ENCODE measurements at places on chromosomes 5 and 9.

GRCh38 chr9:38009035-38009501 is 60.0 kb downstream of the SHB start:
- no peak for DNase-seq

DNA sequence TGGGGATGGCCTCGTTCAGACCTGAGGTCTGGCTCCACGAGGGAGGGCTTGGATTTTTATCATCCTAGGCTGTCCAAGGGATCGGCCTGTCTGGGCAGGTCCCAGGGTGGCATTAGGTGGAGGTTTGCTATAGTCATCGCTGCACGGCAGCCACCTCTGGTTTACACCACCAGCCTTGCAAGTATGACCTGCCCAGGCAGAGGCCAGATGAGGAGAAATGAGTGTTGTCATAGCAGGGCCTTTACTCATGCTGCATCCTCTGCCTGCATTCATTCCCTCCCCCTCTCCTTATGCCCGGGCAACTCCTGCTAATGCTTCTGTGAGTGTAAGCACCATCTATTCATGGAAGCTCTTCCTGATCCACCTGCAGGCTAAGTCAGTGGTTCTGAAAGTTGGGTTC is 15.3 kb upstream of the NDST1 start:
- DNase-seq: no peak

DNA sequence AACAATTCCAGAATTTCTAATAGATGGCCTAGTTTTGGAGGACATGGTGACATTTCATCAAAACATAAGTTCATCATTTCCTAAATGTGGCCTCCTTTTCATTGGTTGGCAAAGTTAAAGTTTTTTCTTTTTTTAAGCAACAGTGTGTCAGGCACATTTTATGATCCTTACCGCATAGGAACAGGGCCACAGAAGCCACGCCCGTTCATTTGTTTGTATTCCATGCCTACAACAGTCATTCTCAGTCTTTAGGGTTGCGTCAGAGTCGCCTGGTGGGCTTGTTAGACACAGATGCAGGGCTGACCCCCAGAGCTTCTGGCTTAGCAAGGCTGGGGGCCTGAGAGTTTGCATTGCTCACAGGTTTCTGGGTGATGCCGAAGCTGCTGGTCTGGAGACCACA is 130.2 kb downstream of the HSD17B3 start:
- DNase-seq: no peak

DNA sequence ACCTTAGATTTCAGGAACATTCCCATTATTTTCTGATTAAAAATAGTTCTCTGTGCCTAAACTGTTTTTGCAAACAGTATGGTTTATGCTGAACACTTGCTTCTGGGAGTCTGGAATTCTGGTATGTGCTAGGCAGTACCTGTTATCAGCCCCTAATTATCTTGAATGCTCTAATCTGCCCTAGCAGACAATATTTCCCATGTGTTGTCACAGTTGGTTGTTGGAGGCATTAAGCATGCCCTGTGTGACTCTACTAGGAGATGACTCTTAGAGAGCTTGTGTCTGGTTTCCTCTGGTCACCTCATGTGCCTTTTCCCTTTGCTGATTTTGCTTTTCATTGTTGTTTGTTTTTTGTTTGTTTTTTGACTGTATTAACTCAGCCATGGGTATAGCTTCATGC is 36.6 kb downstream of the UHRF2 start:
- no peak for DNase-seq

- no peak for DNase-seq
Measured at GRCh38 chr5:73682176-73682575, 56.2 kb downstream of the ARHGEF28 start.

DNA sequence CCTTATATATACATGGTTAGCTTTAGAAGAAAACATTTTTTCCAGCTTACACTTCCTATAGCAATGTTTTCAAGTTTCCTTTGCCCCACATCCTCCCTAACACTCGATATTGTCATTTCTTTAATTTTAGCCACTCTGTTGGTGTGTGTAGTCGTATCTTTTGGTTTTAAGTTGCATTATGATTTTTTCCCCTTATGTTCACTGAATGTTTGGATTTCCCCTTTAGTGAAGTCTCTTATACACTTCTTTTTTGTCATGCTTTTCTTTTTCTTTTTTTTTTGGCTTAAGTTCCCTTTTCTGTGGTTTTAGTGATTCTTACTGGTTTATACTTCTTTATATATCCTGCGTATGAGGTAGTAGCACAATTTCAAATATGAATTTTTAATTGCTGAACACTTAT is 58.8 kb downstream of the KDM4C start:
- DNase-seq: no peak

GRCh38 chr5:79329453-79329852 is 93.5 kb downstream of the JMY start:
- no peak for DNase-seq

- DNase-seq: no peak
Measured at GRCh38 chr5:95148453-95148852, 136.4 kb downstream of the MCTP1 start.

GRCh38 chr5:64811050-64811640 is 42.4 kb downstream of the CWC27 start:
- no peak for DNase-seq

- DNase-seq: no peak
Measured at GRCh38 chr5:19690978-19691377, 297.0 kb downstream of the CDH18 start.

DNA sequence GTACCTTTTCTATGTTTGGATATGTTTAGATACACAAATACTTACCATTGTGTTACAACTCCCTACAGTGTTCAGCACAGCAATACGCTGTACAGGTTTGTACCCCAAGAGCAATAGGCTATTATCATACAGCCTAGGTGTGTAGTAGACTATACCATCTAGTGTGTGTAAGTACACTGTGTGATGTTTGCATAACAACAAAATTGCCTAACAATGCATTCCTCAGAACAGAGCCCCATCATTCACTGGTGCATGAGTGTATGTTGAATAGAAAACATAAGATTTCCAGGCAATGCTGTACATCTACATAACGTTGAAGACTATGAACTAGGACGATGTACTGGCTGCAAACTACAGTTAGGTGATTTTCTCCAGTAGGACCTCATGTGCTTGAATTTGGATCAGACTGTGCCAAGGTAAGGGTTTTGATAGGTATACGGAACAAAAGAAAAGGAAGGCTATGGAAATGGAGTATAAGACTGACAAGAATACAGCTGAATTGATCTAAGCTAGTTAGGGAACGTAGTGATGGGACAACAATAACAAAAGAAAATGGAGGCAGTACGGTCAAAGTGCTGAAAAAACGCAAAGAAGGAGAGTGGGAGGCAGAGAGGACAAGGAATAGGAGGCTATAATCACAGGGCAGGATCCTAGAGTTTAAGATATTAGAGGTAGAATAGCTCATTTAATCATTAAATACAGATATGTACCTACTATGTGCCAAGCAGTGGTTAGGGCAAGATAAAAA is 46.9 kb downstream of the FNIP1 start:
- DNase-seq: no peak

GRCh38 chr9:134548618-134549017 is 93.0 kb upstream of the COL5A1 start:
- DNase-seq: no peak

- no peak for DNase-seq
Measured at GRCh38 chr5:1726956-1727355, 72.7 kb downstream of the MRPL36 start.

- DNase-seq: no peak
Measured at GRCh38 chr9:71249729-71250317, 128.4 kb upstream of the TRPM3 start.

DNA sequence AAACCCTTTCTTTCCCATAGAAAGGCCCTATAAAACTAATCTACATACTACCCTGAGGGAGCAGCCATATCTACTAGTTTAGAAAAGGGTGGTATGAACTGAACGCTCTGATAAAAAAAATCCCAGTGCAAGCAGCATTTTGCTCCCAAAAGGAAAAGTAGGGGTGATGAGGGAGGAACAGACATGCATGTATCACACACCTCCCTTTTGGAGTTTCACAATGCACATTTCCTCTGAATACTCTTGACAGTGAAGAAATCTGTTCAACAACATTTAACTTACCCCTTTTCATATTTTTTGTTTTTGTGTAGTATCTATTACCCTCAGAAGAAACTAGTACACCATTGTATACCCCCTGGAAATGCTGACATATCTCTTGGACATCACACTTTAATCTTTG is 411.4 kb downstream of the MAT2B start:
- no peak for DNase-seq

DNA sequence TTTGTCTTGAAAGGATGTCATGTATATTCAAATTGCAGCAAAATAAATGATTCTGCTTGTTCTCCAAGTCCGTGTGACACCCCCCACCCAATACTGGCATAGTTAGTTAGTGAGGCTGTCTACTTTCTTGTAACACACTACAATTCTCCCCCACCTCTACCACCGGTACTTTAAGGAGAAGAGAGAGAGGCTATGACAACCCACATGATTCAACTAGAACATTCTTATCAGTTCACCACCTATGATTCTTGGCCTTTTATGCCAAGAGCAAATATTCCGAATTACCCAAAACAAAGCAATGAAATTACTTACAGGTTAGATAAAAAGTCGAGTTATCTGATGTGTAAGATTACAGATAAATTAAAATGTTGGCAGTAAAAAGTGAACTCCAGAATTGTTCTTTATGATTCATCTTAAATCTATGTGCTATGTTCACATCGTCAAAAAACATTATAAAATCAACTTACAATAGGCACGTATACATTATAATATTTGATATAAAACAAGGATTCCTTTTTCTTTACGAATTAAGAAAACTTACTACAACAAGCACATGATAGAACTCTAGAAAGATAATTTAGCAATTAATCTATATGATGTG is 14.4 kb downstream of the MEF2C start:
- no peak for DNase-seq

DNA sequence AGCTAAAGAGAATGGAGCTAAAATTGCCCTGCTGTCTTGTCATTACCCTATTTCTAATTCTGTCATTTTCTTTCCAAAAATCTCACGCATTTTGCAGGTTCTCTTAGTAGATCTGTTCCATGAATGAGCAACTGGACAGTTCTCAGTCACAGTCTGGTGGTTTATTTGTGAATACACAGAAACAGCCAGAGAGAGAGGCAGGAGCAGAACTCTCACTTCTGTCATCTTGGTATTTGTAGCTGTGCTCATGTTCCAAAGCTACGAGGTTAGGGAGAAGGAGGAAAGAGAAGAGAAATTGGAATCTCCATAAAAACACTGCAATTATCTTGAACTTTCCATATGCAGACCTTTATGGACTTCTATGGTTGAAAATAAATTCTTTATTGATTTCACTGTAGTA is 118.0 kb upstream of the OR13F1 start:
- DNase-seq: no peak

- DNase-seq: no peak
Measured at GRCh38 chr9:101579711-101580545, 14.8 kb downstream of the PPP3R2 start.

- DNase-seq: no peak
Measured at GRCh38 chr5:110007101-110007500, 317.4 kb downstream of the MAN2A1 start.

DNA sequence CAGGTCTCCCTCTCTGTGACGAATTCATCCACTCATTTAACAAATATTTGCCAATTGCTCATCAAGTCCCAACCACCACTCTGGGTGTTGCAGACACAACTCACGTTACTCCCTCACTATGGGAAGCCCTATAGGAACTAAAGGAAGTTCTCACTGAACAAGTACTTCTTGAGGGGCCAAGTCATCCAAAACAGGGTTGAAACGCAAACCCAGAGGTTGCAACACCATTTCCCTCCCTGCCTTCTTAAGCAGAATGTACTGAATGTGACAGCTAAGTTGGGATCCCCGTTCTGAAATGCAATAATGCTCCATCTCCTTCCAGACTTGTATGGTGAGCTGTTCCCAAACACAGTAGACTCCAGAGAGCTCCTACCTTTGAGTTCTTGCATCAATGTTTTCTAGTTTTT is 34.3 kb downstream of the EPB41L4B start:
- DNase-seq: no peak

DNA sequence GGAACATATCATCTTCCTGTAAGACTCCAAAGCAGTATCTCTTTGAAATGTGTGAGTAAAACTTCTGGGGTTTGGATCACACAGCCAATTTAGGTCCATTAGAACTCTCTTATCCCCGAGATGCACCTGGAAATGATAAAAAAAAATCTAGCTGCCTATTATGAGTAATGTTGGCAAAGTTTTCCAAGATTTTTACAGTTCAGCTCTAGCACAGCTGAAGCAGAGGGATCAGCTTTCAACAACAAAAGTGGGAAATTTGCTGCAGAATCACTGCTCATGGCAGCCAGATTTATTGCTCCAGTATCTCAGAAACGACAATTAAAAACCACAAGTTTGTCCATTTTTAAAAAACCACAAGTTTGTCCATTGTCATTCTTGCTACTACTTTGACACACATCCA is 292.2 kb downstream of the IRX2 start:
- no peak for DNase-seq

DNA sequence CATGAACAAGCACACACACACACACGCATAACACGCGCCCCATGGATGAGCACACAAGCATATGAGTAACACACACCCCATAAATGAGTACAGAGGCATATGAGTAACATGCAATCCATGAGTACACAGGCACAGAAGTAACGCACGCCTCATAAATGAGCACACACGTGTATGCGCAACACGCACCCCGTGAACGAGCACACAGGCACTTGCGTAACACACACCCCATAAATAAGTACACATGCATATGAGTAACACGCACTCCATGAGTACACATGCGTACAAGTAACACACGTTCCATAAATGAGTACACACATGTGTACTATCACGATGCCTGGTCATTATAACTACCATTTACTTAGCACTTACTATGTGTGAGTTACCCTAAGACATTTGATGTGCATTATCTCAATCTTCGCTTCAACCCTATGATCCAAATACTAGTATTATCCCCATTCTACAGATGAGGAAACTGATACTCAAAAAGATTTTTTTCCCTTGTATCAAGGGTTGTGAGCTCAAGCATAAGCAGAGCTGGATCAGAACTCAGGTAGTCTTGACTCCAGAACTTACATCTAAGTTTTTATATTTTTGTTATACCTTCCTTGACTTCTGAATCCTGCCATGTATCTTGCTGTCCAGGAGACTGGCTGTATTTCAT is 7.7 kb downstream of the MED27 start:
- no peak for DNase-seq

DNA sequence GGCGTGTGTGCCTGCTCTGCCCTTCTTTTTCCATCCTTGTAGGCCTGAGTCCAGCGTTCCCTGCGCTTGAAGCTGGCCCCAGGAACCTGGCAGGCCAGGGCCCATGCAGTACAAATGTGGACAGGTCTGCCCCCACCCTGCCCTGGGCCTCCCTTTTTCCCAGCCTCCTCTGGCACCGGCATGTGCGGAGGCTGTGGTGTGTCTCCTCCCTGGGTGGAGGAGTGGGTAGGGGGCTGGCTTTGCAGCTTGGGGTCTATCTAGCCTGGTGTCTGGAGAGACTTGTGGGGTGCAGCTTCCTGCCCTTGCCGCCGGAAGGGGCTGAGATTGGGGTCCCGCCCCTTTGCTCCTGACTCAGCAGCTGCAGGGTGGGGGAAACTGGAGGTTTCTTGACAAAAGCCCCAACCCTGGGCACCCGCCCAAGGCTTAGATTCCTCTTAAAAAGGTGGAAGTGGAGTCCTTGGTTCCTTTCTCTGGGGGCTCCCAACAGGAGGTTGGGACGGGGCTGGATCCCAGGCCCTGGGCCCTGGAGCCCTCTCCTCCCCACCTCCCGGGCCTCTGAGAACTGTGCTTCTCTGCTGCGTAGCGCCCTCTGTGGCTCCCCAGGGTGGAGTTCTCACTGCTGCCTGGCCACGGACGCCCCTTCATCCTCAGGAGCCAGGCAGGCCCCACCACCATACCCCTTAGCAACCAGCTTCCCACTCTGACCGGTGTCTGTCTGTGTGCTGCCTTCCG is 18.0 kb downstream of the RXRA start:
- no peak for DNase-seq

GRCh38 chr9:125425170-125425897 is 163.7 kb downstream of the GAPVD1 start:
- no peak for DNase-seq
